ENCODE measurements at places on chromosomes 4 and X.

GRCh38 chr4:54872261-54872660 lies 214.5 kb downstream of the KIT start:
- no peak for DNase-seq

DNA sequence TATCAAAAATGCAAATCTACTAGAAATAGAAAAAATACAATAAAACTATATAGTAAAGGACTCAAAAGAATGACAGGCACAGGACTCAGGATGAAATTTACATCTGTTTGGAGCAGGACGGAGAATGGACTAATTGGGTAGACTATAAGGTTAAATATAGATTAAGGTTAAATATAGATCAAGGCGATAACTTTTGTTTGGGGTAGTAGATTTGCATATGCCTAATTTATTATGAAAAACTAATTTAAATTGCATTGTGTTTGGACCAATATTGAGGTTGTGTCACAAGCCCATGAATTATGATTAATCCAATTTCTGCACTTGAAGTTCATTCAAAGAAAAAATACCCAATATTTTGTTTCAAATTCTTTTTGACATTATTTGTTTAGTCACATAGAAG lies 31.0 kb downstream of the MTHFD2L start:
- no peak for DNase-seq

GRCh38 chr4:38896940-38897339 lies 29.3 kb downstream of the FAM114A1 start:
- no peak for DNase-seq

- no peak for DNase-seq
Observed at GRCh38 chr4:75714704-75715103, 9.7 kb upstream of the USO1 start.

DNA sequence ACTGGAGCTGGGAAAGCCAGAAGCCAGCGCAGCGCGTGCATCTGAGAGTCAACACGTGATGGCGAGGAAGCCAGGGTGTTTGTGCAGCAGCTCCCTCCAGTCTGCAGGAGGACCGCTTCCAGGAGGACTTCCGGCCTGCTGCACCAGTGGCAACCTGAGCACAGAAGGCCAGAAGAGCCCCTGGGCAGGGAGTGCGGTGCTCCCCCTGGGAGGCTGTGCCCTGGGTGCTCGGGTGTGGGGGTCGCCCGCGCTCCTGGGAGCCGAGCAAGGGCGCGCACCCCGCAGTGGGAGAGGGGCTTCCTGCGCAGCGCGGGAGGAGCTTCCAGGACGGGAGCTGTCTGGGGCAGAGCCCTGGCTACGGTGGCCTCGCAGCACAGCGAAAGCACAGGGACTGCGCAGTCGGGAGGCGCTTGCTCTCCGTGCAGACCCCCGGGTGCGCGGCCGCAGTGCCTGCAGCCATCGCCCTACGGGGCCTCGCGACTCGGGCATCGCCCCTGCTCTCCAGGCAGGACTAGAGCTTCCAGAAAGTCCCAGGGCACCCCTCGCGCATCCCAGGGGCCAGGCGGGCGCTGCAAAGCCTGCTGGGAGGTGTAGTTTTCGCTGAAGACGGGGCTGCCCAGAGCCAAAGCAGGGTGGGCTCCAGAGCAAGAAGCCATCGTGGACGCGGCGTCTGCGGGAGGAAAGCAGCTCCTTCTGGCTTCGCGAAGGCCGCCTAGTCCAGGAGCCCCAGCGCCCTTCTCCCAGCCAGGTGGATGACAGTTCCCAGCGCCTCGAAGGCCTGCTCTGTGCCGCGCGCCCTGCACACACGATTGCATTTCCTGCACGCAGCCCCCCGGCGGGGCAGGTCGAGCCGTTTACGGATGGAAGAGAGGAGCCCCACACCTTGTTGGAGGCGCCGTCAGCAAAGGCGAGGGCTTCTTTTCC lies 24.1 kb upstream of the WFS1 start:
- no peak for DNase-seq

DNA sequence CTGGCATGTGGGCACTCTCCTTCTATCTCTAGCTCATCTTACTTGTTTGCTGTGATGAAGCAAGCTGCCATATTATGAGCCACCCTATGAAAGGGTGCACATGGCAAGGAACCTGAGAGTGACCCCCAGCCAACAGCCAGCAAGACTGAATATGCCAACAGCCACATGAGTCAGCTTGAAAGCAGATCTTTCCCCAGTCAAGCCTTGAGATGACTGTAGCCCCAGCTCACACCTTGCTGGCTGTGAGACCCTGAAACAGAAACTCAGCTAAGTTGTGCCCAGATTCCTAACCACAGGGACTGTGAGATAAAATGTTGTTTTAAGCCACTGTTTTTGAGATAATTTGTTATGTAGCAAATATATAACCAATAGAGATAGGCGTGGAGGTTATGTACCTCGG lies 36.2 kb downstream of the KDM5C start:
- no peak for DNase-seq

All from CD4-positive, alpha-beta T cell treated with Interleukin-6 for 4 hours (primary cell).